ENCODE measurements at places on chromosomes 11 and 22. TPM values are rescaled to one million over a fixed set of nuclear protein-coding genes. Genes with fewer than 3 reads are reported as not detected.

DNA sequence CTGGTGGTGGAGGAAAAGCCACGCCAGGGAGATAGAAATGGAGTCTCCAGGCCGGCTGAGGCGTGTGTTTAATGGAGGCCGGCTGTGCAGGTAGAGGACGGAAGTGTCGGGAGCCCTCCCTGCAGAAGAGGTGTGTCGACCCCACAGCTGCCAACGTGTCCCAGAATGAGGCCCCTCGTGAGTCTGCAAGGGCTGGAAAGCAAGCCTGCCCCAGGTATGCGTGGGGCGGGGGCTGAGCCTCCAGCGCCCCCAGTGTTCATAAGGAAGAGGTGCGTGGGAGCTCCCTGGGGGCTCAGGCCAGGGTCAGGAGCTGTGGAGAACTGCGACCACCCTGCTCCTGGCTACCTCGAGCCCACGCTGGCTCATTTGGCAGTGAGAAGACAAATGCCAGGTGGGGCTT lies 38.0 kb upstream of the JAM3 start:
- DNase-seq: no peak

- DNase-seq: no peak
Measured at GRCh38 chr22:28978158-28978557, 83.5 kb downstream of the C22orf31 start.

RAB30 gene
- total RNA-seq: 8.9 TPM

DNA sequence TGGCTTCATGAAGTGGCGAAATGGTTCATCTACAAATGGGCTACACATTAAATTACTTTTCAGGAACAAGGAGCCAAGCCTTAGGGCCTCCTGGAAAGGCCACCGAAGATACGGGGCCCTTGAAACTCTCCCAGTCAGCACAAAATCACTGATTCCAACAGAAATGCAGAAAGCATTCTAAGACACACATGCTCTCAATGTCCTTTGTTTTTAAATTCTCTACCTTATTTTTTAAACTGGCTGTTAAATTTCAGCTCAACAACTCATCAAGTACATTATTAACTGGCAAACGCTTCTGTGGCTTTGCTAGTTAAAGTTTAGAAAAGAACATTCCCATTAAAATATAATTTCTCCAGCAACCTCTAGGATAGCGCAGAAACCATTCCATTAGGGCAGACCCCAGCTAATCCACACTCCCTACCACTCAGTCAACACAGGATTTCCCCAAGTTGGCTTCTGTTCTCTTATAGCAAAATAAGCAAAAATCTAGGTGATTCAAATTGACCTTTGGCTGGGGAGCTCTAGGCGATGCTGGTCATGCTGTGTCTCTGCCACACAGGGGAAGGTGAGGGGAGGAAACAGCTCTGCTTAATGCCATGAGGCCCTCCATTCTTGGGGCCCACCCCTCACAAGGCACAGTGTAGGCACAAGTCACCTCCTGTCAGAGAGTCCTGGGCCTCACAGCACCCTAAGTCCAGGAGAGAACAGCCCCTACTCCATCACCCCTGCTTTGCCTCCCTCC lies 47.1 kb downstream of the PLEKHA7 start:
- no peak for DNase-seq

SCT gene
- total RNA-seq: not detected

XPNPEP3 gene
- 4.2 TPM for total RNA-seq

GRCh38 chr11:120925944-120926343 lies 98.0 kb upstream of the TBCEL start:
- DNase-seq: no peak

PIWIL4 gene
- 0.79 TPM for total RNA-seq

GRCh38 chr11:28457481-28458065 lies 349.4 kb downstream of the METTL15 start:
- no peak for DNase-seq

DNA sequence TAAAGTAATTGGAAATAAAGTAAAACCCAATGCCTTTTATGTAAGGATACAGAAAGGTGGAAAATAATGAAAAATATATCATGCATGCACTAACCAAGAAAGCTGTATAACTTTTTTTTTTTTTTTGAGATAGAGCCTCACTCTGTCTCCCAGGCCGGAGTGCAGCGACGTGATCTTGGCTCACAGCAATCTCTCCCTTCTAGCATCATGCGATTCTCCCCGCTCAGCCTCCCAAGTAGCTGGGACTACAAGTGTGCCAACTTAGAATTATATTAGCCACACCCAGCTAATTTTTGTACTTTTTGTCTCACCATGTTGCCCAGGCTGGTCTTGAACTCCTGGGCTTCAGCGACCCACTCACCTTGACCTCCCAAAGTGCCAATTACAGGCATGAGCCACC lies 4.5 kb downstream of the GGT5 start:
- no peak for DNase-seq

BTG4 gene
- not detected for total RNA-seq

GRCh38 chr11:125284245-125284850 lies 119.8 kb downstream of the PKNOX2 start:
- no peak for DNase-seq

- DNase-seq: no peak
Measured at GRCh38 chr11:14347991-14348390, 11.0 kb downstream of the RRAS2 start.

LRRN4CL gene
- 0.22 TPM for total RNA-seq

DRD2 gene
- total RNA-seq: not detected

DNA sequence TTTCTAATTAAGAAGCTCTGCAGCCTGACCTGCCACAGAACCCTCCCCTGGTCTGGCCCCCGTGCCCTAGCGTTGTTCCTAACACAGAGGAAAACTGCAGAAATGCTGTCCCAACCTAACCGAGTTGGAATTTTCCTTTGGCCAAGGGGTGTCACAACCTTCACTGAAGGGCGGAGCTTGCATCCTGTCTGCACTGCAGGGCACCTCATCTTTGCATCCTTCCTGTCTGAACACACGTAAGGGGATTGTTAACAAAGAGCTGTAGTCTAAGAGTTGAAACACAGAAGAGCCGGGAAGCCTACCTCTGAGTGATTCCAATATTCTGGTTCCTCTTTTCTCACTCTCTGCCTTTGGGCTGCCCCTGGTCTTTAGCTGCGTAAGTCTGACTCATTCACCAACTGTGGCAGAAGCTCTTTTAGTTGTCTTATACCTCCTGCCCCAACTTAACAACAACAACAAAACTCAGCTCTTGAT lies 1.6 kb downstream of the DIXDC1 start:
- peak; percentile 39 for DNase-seq

GRCh38 chr11:117510646-117511045 lies 183.0 kb downstream of the CEP164 start:
- DNase-seq: no peak

KCNJ4 gene
- total RNA-seq: under 0.01 TPM

DNA sequence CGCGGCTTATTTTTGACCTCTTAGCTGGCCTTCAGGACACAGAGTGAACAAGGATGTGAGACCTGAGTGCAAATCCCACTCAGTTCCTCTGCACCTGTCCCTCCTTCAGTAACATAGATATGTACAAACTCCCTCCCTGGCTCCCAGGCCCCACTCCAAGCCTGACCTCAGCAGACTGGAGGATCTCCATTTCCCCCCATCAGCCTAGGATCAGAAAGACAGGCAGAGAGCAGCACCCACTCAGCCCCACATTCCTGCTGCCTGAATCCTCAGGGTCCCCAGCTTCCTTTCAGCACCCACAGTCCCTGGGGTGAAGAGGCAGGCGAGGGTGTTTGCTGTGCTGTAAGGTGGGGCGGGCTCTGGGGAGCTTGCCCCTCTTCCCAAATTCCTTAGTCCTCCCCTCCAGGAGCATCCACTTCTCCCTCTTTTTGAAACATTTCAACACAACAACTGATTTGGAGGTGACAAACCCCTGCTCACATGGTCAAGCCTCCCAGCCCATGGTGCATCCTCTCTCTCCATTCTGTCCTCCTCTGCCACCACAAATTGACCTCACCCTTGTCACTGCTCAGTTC lies 151.1 kb downstream of the FEZ1 start:
- no peak for DNase-seq

DNA sequence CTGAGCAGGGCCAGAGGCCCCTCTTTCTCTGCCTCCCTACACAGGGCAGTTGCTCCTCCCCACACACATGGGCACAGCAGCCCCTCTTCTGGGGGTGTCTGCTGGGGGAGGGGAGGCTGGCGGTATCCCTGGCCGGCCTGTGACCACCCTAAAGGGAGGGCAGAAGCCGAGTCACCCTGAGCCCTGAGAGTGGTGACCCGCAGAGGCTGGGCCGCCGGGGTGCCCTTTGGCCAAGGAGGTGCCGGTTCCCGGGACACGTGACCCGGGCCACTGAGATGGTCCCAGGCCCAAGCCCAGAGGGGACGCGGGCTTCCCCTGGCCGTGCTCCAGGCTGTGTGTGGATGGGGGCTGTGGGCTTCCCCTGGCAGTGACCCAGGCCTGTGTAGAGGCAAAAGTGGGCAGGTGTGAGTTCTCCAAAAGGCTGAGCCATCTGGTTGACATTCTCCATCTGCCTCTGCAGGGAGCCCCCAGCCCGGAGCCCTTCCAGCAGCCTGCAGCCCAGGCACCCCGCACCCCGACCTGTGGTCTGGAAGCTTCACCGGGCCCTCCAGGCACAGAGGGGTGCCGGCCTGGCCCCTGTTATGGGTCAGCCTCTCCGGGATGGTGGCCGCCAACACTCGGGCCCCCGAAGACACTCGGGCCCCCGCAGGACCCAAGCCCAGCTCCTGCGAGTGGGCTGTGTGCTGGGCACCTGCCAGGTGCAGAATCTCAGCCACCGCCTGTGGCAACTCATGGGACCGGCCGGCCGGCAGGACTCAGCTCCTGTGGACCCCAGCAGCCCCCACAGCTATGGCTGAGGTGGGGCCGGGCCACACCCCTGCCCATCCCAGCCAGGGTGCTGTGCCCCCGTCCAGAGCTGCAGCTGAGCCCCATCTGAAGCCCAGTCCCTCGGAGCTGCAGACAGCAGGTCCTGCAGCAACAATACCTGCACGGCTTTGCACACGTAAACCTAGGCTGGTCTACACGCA lies 1.0 kb downstream of the ADM2 start:
- peak; percentile 23 for DNase-seq

DRG1 gene
- 50.1 TPM for total RNA-seq

RPUSD4 gene
- total RNA-seq: 22.0 TPM

DNA sequence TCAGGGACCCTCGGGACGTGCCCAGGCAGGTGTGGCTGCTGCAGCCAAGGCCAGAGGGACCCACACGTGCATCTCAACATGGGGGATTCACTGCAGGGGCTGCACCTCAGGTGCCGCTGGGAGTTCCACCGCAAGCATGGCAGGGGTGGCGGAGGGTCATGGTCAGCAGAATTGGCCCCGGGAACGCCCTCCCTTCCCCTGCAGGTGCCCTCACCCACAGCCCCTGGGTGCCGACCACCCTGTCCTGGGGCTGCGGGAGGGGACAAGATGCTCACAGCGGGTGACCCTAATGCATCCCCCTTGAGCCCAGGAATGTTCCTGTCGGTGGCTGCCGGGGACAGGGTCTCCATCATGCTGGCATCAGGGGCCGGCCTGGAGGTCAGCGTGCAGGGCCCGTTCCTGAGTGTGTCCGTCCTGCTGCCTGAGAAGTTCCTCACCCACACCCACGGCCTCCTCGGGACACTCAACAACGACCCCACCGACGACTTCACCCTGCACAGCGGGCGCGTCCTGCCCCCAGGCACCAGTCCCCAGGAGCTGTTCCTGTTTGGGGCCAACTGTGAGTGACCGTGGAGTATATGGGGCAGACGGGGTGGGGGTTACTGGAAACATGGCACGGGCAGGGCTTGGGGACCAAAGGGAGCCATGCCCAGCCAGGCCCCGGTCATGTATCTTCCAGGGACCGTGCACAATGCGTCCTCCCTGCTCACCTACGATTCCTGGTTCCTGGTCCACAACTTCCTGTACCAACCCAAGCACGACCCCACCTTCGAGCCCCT lies 5.8 kb downstream of the SUSD2 start:
- no peak for DNase-seq

GRCh38 chr11:119081682-119082260 lies 2.9 kb upstream of the HMBS start:
- DNase-seq: no peak

GRM5 gene
- not detected for total RNA-seq

OR52I2 gene
- not detected for total RNA-seq

GRCh38 chr22:20156611-20157429 lies 6.0 kb upstream of the CCDC188 start:
- DNase-seq: peak; percentile 89

DNA sequence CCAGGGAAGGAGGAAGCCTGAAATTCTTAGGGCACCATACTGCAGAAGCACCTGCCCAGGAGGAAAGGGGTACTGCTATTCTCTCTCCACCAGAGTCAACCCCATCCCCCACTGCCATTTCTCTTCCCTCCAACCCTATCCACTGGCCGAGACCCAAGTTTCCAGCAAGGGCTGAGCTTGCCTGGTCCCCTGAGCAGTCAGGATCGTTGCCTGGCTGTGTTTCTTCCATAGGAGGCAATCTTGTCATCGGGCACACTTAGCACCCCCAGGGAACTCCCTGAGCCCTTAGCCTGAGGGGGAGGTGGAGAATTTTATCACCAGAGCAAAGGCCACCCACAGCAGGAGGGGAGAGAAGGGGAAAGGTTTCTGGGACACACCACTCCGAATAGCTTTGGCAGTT lies 115.8 kb upstream of the NECTIN1 start:
- no peak for DNase-seq

DNA sequence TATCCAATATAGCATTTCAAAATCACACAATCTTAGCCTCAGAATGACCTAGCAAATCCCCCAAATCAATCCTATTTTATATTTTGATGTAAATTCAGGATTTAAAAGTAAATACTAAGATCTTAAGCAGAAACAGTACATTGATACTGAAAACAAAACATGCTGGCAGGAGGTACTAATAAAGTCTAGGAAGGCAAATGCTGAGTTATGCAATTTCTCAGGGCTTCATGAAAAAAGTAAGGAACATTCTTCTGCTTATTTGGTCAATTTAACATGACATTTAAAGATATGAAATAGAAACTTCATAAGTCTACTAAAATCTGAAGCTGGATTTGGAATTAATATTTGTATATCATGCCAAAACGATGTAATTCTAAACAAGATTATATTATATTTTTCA lies 153.3 kb downstream of the SWAP70 start:
- no peak for DNase-seq

MYRF gene
- 0.20 TPM for total RNA-seq

ADAMTS15 gene
- total RNA-seq: 2.6 TPM

FIBIN gene
- total RNA-seq: not detected

DNA sequence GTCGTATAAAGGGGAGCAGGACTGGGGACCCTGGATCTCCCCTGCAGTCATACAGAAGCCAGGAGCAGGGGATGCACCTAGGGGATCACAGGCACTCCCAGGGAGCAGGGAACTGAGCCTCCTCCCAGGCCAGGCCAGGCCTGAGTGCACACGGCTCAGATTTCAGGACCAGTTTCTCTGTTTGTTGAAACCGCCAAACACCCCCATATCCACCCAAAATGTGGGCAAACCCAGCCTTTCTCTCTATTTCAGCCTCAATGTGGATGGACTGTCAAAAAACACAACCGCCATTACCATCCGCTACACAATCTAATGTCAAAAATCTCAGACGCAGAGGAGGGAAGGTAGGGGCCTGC lies 17.5 kb downstream of the MN1 start:
- no peak for DNase-seq

DNA sequence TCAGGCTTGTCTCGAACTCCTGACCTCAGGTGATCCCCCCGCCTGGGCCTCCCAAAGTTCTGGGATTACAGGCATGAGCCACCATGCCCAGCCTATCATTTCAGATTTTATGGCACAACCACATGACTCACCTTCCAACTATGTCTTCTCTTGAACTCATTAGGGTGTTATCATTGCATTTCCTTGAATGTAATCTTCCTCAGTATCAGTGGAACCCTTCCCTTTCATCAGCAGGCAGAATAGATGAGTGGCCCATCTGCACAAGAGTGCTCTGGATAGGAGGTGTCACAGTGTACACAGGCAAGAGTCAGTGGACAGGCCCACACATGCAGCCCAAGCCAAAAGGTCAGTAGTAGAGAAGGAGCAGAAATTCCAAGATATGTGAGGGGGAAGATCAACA lies 29.1 kb upstream of the AQP11 start:
- DNase-seq: no peak

TOMT gene
- total RNA-seq: 0.20 TPM
